GM19239 (cell line): ENCODE measurements at places on chromosomes 12 and 14.

DNA sequence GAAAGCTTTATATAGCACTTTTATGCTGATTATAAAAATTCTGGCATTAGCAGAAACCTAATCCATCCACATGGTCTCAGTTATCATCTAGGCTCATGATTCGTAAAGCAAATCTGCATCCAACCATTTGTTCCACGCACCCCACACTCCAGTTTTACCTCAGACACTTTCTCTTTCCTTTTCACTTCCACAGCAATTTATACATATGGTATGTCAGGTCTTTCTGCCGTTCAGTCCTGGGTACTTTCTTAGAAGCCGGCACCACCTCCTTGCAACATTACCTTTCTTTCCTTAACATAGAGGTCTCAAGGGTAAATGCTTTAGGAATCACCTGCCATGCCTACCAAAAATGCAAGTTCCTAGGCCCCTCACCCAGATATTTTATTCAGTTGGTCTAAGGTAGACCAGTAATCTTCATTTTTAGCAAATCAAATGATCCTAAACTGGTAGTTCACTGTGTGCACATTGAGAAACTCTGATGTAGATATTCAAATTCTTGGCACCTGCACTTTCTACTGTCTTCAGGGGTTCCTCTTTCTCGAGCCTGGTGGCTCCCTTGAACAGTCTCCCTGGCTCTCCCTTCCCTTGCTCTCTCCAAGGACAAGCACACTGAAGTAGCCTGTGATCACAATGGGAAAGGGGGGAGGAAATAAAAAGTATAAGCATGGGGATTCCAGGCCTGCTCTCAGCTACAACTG, 2.8 kb upstream of the KRAS start:
- no peak for DNase-seq

GRCh38 chr12:121571920-121572319, 8.9 kb downstream of the KDM2B start:
- no peak for DNase-seq

GRCh38 chr14:93958567-93959238, 17.7 kb downstream of the ASB2 start:
- no peak for DNase-seq

GRCh38 chr14:69326611-69327010, 66.7 kb downstream of the GALNT16 start:
- DNase-seq = no peak

- DNase-seq = no peak
Observed at GRCh38 chr14:59828276-59828675, 42.3 kb downstream of the RTN1 start.

- DNase-seq = peak; percentile 38
Observed at GRCh38 chr12:111597831-111598636, 1.1 kb downstream of the ATXN2 start.

- DNase-seq = no peak
Observed at GRCh38 chr14:55963295-55963694, 154.9 kb upstream of the PELI2 start.

DNA sequence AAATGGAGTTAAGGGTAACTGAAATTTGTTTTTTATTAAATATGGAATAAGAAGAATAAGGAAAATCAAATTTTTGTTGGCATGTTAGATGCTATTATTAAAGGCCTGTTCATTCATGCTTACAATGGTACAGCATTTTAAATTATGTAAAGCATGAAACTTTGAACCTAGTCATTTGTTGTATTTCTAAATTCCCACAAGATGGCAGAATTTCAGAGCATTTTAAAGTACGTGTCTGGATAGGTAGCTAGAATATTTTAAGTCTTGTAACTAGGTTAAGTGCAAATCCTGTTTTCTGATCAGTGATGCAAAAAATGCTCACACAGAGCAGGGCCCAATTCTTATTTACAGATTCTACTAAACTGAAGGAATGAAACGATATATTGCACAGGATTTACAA, 585.6 kb upstream of the MIS18BP1 start:
- DNase-seq = no peak

DNA sequence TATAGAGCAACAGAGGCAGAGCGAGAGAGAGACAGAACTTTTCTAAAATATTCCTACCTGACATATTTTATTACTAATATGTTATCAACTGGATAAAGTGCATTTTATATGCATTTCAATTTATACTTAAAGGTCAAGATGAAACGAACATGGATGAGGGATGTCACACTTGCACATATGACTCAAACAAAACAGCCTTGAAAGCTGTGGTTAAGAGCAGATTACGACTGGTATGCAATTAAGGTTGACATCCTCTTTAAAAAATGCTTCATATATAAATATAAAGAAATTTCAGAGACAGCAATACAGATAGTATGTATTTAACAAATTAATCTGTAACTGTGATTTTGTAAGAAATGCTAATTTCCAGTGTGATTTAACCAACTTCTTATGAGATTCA, 52.5 kb downstream of the LMO3 start:
- no peak for DNase-seq

DNA sequence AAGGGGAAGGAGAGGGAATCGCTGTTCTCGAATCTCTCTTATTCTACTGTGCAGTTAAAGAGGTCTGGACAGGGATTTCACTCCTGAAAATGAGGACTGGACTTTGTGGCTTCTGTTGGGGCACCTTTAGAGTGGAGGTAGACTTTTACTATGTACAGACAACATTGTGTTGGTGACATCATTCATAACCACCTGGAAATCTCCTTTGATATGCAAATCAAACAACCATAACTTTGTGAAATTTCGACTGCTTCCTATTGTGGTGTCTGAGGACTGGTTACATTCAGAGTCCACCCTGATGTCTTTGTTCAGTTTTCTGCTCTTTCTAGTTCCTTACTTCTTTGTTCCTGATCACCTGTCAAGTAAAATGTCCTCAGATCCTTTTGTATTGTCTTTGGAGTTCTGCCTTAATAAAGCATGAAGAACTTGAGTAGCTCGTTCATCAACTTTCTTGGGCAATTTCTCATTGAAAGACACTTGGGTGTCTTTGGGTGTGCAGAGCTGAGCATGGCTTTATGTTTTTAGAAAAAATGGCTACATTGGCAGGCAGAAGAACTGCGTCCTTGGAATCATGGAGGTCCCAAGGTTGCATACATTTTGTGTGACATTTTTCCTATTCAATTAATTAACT, 29.8 kb downstream of the LRRK2 start:
- no peak for DNase-seq

DNA sequence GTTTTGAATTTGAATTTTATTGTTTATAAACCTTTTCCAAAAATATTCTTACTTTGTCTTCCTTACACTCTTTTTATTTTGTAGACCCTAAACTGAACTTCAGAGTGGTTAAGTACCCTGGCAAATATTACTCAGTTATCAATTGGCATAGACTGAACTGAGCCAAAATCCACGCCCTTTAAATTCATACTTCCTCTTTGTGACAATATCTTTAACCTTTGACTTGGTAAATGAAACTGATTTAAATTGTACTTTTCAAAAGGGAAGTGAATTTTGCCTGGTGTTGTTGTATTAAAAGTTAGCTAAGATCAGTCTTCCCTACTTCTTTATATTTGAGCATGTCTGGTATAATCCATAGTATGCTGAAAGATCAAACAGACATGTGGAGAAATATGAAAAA, 184.3 kb upstream of the USP15 start:
- DNase-seq = no peak

DNA sequence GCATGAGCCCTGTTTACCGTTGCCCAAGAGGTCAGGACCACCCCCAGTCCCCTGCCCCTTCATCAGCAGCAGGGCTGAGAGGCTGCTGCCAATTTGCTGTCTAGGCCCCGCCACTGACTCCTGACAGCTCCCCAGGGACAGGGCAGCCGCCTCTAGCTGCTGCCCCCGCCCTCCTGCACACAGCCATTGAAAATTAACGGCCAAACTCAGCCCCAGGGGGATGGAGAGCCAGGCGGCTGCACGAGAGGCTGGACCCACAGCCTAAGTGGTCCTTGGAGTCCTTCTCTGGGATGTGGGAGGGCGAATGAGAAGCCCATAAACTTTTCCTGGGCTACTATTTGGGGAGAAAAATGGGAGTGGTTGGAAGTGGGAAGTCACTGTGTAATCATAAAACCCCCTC, 4.6 kb downstream of the FOXN4 start:
- DNase-seq = no peak

GRCh38 chr12:57612711-57613426, 1.6 kb downstream of the ARHGEF25 start:
- DNase-seq = no peak

- no peak for DNase-seq
Observed at GRCh38 chr12:91591639-91591987, 409.0 kb upstream of the DCN start.

- no peak for DNase-seq
Observed at GRCh38 chr12:66438601-66439000, 136.3 kb downstream of the HELB start.

DNA sequence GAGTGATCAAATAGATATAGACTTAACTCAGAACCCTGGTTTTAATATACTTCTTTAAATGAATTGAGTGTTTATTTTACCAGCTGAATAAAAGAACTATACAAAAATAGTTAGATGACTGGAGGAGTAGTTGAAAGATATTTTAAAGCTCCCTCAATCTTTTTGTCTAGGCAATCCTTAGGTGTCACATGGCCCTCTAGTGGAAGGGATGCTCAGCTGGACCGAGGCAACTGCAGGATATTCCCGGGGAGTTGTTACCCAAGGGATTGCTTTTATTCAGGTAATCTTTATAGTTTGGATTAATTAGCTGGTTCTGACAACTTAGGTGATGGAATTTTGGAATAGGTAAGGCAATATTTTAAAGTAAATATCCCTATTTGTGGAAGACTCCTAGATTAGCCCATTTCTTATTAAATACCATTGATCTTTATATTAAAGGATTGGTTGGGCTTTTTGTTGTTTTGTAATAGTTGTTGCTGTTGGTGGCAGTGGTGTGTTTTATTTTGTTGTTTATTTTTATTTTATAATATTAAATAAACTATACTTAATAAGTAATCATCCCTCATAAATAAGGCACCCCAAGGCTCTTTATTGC, 57.1 kb downstream of the ZDHHC17 start:
- no peak for DNase-seq

DNA sequence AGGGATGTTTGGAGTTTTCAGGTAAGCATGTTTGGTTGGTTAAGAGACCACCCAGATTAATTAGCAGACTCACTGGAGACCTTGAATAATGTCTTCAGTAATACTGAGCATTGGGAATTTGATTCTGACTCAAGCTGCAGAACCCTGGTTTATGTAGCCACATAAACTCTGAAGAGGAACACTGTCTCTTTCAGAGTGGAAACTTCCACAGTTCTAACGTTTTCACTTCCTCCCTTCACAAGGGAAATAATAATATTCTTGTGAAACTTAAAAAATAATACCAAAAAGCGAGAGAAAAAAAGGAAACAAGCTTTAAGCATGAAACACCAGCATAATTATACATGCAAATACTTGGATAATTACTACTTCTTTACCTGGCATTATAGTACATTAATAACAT, 40.0 kb upstream of the ST8SIA1 start:
- no peak for DNase-seq

GRCh38 chr12:57215668-57216013, 953 bp upstream of the NXPH4 start:
- DNase-seq = peak; percentile 81

DNA sequence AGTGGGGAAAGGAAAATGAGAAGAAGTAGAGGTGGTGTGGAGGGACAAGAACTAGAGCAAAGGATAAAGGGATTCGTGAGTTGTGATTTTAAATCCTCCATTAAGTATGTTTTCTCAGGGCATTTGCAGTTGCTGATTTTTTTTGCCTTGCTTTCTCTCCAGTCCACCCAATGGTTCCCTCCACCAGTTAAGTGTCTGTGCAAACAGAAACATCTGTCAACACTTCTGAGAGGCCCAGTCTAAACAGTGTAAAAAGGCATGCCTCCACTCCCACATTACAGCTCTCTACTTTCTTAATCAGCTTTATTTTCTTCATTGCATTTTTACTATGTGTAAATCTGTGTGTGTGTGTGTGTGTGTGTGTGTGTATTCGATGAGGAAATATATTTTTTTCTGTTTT, 141.2 kb downstream of the PPFIA2 start:
- no peak for DNase-seq

GRCh38 chr14:29637411-29637810, 290.2 kb downstream of the PRKD1 start:
- no peak for DNase-seq

DNA sequence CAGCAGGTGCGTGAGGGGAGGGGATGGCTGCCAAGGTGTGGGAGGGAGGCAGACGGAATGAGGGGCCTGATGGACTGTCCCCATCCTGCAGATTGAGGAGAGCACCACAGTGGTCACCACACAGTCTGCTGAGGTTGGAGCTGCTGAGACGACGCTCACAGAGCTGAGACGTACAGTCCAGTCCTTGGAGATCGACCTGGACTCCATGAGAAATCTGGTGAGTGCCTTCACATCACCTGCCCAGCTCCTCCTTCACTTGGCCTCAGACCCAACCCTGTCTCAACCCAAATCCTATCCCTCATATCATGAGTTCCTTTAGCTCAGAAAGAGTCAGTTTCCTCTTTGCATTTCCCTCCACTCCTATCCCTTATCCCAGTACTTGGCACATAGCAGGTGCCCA, 2.7 kb downstream of the KRT18 start:
- DNase-seq = no peak

DNA sequence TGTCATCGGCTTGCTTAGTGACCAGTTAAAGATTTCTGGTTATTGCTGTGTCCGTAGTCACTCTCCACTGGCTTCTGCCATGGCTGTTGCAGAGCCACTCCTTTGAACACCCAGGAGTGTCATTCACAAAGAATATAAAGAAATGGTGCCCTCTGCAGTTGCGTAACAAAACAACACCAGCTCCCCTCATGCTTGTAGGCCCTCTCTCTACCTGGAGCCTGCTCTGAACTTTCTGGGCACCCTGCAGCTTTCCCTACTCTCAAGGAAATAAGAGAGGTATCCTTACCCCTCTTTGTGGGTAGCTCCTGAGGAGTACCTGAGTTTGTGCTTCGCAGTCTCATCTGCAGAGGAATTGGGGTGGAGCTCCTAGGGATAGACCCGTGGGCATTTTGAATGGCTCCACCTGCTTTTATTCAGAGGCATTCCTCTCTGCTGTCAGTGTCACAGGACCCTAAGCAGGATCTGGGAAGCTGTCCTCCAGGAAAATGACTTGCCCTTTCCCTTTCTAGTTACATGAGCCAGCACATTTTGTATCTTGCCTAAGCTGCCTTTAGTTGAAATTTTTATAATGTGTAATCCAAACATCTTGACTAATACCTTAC, 97.2 kb upstream of the TMEM260 start:
- DNase-seq = no peak

- no peak for DNase-seq
Observed at GRCh38 chr12:74918291-74918690, 291.3 kb downstream of the KCNC2 start.

DNA sequence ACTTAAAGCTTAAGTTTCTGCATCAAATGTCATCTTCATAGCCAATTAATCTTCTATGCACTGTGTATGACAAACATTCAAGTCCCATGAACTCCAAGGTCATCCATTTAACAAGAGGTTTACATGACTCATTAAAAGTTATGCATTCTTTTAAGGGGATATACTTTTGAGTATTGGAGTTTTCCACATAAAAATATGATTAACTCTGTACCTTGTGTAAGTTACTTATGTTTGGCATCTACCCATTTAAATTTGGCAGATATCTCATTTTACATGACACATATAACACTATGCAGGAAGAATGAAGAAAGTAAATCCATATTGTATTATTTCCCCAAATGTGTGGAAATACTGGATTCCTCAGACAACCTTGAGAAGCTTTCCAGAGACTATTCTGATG, 240.2 kb downstream of the PAX9 start:
- no peak for DNase-seq
